Spinal cord (tissue), 10 donors: ENCODE measurements at places on chromosomes 7 and 10. TPM values are rescaled to one million over a fixed set of nuclear protein-coding genes. Genes with fewer than 3 reads are reported as not detected.

GRCh38 chr10:36765782-36766414 lies 359.5 kb upstream of the ANKRD30A start:
- no peak for DNase-seq

GRCh38 chr10:80451132-80451531 lies 3.0 kb upstream of the TSPAN14 start:
- no peak for DNase-seq

TUBAL3 gene
- 0.66 TPM for total RNA-seq

DNA sequence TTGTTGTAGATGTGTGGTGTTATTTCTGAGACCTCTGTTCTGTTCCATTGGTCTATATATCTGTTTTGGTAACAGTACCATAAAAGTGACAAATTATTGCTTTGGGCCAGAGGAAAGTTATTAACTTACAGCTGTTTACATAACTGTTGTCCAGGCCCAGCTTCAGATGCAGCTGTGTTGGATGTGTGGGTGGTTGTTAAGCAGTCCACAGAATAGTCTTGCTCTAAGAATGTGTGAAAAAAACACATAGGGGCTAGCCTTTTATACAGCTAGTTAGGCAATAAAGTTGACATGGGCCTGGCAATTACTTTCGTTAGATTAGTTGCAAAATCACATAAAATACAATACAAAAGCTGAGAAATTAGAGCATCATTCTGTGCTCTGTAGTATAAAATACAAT lies 31.9 kb downstream of the DLD start:
- no peak for DNase-seq

- DNase-seq = no peak
Observed at GRCh38 chr10:46305079-46305818, 18.5 kb downstream of the ANTXRL start.

- DNase-seq = no peak
Observed at GRCh38 chr7:64863021-64863420, 40.1 kb upstream of the ZNF273 start.

DNA sequence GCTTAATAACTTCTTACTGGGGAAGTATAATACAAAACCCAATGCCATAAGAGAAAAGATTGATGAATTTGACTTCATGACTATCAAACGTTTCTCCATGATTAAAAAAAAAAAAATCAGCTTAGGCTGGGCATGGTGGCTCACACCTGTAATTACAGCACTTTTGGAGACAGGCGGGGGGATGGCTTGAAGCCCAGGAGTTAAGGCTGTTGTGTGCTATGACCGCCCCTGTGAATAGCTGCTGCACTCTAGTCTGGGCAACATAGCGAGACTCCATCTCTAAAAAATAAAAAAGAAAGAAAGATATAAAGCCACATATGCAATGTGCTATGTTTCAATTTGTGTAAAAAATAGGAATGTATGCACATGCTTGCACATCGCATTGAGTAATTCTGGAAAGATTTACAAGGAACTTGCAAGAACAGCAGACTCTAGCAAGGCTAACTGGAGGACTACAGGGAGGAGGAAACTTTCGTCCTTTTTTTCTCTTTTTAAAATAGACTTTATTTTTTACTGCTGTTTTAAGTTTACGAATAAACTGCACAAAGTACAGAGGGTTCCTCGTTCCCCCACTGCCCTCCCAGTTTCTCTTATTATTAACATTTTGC lies 10.3 kb upstream of the RARRES2 start:
- no peak for DNase-seq

GLI3 gene
- total RNA-seq = 11.9 TPM

GRCh38 chr10:52769966-52770365 lies 2.6 kb downstream of the MBL2 start:
- no peak for DNase-seq

MKI67 gene
- total RNA-seq = 9.3 TPM

DNA sequence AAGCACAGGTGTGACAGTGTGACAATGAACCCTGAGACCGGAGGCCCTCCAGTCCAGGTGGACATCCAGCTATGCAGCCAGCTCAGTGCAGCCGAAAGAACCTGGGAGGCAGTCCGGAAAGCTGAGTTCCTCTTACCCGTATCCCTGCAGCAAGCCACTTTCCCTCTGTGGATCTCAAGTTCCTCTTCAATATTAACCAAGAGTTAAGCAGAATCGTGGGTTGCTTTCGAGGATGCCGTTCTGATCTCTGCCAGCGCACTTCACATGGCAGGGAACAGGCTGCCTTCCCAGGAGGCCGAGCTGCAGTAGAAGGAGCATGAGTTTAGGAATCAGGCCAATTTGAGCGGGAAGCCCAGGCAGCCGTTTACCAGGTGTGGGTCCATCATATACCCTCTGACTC lies 591.6 kb downstream of the SDK1 start:
- no peak for DNase-seq

- no peak for DNase-seq
Observed at GRCh38 chr10:23338155-23338828, 6.3 kb downstream of the C10orf67 start.

WEE2 gene
- total RNA-seq = 0.22 TPM

NXPH1 gene
- total RNA-seq = 60.7 TPM

DNA sequence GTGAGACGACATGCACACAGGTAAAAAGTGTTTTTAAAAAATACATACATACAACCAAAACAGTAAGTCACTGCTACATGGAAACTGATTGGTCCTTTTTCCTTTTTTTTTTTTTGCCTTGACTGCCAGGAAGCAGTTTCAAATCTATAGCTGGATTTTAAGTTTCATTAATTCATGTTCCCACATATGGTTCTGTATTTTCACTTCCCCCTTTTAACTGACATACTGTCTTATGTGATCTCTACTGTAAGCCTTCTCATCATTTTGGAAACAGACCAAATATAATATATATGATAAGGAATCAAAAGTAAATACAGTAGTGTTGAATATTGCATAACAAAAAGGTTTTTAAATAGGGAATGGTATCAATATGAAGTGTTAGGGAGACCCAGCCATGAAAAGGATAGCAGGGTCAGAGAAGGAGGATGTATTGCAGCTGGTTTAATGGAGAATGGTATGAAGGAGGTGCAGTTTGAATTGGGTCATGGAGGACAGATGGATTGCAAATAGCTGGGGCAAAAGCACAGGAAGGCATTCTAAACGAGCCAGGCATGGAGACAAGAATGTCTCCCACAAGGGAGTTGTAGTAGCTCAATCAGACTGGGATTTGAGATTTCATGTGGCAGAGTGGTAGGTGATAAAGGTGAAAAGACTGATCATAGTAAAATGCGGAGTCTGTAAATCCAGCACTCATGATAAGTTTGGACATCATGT lies 5.4 kb downstream of the CAV1 start:
- DNase-seq = no peak

DNA sequence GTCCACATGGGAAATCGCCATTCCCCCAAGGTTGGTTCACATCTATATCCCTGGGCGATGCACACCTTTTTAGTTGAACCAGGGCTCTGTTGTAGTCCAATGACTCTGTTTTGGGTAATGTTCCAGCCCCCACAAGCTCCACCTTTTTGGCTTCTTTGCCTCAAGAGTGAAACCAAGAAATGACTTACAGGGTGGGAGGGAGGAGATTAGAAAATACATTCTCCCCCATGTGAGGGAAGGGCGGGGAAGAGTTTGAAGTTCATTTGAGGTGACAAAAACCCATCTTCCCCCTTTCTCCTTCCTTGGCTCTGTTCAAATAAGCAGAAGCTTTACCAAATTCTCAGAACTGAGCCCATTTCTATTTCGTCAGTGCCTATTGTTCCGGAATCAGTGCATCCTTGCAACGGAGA lies 82.8 kb downstream of the GATA3 start:
- DNase-seq = no peak

GRCh38 chr10:69769395-69769992 lies 32.2 kb upstream of the COL13A1 start:
- no peak for DNase-seq

DNA sequence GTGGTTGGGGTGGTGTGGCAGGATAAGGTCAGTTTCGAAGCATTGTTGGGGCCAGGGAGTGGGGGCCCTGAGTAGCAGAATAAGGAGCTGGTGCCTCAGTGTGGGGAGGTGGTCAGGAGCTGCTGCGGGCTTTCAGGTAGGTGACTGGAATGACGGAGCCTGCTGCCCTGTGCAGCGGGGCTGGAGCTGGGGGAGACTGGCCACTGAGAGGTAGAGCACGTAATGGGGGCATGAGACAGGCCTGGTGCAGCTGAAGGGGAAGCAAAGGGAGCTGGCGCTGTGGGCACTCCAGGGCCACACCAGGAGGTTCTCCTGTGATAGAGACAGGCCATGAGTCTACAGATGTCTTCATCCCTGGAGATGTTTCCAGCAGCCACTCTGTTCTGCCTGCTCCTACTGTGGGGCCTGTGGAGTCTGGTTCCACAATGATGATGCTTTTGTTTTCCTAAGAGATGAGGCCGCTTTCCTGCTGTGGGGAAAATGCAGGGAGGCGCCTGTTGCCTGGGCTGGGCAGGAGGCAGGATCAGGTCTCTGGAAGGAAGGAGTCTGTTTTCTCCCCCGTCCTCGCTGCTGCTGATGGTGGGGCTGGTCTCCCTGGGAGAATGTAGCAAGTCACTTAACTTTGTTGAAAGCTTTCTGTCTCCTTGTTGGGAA lies 31.1 kb downstream of the NUB1 start:
- no peak for DNase-seq

DNA sequence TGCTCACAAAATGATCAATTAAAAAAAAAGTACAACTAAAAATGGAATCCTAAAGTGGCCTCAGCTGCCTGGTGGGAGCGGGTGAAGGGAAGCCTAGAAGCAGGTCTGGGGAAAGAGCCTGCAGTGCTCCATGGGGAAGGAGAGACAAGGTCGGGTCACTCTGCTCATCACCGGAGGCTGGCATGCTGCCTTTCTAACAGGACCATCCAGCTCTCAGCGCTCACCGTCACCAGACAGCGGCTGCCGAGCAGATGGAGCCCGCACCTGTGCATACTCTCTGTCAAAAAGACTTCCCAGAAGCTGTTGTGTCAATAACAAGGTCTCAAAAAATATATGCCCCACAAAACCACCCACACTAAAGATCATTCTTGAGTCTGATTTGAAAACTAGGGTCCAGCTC lies 112.8 kb downstream of the BAMBI start:
- DNase-seq = no peak

DNA sequence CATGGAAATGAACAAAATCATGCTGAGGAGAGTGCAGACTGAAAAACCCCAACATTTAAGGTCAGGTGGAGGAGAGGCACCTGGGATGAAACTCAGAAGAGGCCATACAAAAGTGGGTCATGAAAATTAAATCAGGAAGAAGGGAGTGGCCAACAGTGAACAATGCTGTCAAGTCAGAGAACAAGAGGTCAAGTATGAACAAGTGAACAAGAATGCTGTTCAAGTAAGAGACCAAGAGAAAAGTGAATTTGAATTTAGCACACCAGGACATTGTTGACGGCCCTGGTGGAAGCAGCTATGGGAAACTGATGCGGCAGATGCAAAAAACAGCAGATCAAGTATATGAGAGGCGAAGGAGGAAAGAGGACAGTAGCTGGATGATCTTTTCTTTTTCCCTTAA lies 7.9 kb downstream of the CEP41 start:
- no peak for DNase-seq

GRCh38 chr7:38274486-38274885 lies 1.1 kb upstream of the TARP start:
- no peak for DNase-seq

DNA sequence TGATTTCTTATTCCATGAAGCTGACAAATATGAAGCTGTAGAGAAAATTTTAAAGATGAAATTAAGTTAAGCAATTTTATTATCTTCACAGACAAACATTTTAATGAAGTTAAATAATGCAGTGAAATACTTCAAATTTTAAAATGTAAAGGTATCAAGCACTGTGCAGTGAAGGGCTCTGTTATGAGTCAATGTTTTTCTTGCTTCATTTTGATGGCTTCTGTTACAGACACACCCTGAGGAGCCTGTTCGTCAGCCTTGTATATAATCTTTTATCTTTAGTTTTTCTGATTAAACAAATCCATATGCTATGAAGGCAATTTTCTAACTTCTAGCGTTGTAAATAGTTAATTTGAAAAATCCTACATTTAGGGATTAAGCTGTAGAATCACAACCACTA lies 18.5 kb downstream of the VSTM2A start:
- DNase-seq = no peak

SPDYE5 gene
- 0.10 TPM for total RNA-seq

PTPRE gene
- 36.5 TPM for total RNA-seq

FOXI2 gene
- 0.17 TPM for total RNA-seq

TWIST1 gene
- 6.5 TPM for total RNA-seq
